ENCODE measurements at places on chromosomes 6 and 20.

GRCh38 chr6:36631326-36632011 is 37.3 kb downstream of the SRSF3 start:
- DNase-seq, result no peak

DNA sequence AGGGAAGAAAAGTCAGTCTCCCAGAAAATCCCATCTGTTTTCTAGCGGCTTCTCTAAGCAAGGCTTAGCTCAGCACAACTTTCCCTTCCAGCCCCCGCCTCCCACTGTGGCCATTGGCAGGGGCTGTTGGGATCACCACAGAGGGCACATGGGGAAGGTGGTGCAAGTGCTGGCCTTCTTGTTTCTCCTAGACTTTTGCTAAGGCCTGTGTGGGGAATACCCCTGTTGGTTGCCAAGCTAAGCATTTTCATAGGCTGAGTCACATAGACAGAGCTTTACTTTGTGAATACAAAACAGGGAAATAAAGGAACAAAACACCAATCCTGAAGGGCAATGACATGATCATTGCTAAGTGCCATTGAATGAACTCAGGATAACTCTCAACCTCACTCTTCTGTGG is 32.4 kb upstream of the TIAM2 start:
- DNase-seq, result no peak

DNA sequence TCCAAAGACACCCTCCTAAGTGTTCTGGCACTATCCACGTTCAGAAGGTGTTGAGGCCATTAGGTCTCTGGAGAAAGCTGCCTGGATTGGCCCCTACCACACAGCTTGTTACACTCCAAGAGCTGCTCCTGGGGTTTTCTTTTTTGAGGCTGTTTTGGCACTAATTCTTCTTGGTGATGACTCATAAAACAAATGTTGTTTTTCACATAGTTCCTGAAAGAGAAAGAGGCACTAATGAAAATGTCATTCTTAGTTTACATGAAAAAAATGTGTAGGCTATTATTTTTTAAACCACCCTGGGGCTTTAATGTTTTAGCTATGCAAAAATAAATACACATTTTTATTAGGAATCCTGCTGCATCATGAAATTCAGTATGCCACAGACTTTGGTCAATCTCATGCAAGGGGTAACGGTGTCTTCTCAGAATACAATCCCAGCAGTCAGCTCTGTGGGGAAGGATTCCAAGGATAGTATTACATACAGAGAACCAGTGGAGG is 38.1 kb downstream of the TBPL1 start:
- DNase-seq, result no peak

DNA sequence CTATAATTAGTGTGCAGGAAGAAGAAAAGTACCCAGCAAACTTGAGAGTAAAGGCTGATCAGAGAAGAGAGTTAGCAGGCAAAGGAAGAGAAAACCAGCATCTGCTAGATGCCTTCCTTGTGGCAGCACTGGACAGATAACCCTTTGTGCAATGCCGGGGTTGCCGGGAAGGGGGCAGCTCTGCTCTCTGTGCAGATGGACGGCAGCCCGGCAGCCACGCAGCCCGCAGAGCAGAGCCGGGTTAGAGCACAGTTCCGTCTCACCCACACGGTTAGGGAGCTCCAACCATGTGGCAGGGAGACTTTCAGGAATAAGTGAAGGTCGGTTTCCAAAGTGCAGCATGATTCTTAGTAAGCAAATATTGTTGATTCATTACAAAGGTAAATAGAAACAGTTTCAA is 80.0 kb upstream of the RPS6KA2 start:
- peak; percentile 82 for DNase-seq

GRCh38 chr20:59291740-59292383 is 8.5 kb upstream of the EDN3 start:
- DNase-seq, result no peak

DNA sequence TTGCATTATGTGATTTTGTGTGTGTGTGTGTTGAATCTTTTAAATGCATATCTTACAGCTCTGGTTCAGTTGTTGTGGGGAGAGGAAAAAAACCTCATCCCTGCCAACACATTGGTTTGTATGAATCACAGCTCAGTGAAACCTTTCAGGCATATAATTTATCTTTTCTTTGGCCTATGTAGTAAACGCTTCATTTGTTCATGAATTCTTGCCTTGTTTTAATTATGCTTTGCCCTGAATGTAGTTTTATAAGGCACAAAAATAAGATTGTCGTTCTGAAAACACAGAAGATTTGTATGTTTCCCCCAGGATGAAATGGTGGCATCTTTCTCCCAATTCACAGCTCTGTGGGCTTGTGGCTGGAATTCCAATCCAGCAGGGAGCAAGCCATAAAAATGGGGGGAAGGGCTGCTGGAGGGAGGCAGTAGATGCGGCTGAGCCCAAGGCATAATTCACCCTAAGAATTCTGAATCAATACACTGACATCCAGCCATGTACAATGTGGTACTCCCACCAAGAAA is 45.1 kb downstream of the BCAS1 start:
- DNase-seq, result peak; percentile 25

- no peak for DNase-seq
Measured at GRCh38 chr6:42300701-42301100, 83.0 kb upstream of the MRPS10 start.

- peak; percentile 4 for DNase-seq
Measured at GRCh38 chr20:63087236-63087871, 80.6 kb upstream of the BHLHE23 start.

GRCh38 chr6:36985417-36985807 is 584 bp downstream of the MTCH1 start:
- no peak for DNase-seq

DNA sequence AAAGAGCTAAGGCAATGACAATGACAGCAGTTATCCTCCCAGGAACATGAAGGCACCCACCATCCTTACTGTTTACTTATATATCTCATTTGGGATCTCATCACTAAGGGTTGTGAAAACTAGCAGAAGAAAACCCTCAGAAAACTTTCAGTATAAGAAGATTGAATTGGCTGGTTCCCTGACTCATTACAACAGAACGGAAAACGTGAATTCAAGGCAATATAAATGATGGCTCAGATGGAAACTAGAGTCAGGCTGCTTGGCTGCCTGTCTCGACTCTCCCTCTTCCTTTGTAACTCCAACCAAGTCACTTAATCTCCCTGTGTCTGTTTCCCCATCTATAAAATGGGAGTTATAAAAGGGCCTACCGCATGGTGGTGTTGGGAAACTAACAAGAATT is 387.1 kb upstream of the JARID2 start:
- no peak for DNase-seq

DNA sequence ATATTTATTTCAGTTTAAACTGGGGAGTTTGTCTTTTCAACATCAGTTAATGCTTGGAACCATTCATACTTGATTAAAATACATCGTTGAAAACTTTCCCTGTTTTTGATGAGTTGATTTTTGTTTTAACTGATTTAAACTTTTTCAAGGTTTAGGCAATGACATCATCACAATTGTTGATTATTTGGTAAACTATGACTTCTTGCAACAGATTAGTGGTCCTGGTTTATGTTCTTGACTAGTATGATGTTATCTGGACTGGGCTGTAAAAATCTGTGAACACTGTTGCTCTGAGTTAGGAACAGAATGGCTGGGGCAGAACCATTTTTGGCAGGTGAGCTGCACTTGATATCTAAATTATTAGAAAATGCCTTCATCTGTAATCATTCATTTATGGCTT is at the start of gene ZC2HC1B:
TSS of gene ZC2HC1B (plus strand) at position 241 of the 400 bp plus-strand sequence. CDS start at position 307, 66 bp downstream.
- DNase-seq, result no peak

DNA sequence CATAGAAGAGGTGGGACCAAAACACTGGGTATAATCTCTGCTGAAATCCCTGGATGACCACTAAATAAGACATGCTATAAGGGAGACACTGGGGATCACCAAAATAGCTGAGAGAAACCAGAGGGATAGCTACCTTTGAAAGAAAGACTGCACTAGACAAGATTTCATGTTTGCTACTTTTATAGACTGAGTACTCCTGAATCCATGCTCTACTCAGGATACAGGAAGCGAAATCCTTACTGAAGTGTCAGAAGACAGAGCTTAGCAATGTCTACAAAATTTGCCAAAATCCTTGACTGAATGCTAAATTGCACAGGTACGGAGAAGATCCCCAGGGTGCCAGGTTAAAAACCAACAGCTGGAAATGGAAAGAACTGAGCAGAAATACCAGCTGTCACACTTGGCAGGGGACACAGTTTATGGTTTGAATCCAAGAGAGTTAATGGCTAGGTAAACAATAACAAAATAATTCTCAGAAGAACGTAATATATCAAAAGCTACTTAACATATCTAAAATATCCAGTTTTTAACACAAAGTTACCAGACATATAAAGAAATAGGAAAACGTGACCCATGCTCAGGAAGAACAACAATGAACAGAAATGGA is 125.4 kb downstream of the MAN1A1 start:
- DNase-seq, result no peak

- DNase-seq, result no peak
Measured at GRCh38 chr6:66435321-66435720, 728.3 kb upstream of the EYS start.

DNA sequence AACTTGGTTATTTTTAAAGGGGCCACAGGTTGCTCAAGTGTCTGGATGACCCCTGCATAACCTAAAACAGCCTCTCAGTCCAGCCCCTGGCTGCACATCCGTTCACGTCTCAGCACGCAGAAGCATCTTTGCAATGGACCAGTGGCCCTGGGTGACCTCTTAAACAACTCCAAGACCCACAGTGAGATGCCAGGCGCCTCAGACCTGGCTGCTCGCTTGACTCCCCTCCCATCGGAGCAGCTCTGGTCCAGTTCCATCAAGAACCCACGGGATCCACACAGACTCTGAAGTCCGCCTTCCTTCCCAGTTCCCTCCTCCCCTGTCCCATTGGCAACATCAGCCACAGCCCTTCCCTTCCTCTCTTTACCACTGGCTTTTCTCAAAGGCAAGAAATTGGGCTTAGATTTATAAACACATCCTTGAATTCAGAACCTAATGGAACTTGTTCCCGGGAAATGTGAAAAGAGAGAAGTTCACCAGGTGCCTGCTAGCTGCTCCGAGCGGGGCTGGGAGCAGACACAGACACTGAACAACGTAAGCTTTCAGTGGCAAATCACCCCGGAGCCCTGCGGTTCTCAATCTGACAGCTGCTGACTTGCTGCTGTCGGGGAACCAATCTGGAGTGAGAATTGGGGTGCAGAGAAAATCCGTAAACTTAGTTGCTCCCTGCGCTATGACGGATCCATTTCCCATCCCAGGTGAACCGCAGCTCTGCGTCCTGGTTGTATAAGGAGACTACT is 39.6 kb upstream of the MPC1 start:
- no peak for DNase-seq

DNA sequence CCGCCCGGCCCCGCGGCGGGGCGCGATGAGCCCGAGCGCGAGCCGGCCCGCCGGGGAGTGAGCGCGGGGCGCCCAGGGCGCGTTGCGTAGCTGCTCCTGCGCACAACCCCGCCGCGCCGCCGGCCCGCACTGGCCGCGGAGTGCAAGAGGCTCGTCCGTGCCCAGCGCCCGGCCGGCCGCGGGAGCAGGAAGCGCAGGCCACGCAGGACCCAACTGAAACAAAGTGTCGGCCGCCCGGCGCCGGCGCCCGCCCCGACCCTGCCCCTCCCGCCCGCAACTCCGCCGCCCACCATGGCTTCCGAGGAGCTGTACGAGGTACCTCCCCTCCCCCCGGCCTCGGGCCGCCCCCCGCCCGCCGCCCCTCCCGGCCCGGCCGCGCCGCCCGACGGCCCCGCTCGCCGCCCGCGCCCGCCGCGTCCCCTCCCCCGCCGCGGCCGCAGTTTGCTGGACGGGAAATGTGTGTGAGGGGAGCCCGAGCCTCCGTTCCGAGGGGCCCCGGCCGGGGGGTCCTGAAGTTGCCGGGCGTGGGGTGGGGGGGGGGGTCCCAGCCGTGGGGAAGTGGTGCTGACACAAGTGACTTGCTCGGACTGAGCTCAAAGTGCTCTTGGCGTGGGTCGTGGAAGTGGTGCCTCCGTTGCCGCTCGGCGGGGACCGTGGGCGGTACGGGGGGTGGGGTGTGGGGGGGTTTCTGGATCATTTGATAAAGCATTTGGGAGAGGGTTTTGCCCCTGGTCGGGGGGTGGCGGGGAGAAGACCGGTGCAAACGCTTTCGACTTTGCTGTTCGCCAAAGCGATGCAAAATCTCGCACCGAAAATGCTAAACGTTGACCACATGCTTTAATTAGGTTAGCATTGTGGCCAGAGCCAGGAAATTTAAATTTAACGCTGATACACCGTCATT is 539 bp downstream of the CDYL start:
- DNase-seq, result peak; percentile 68

GRCh38 chr6:28871335-28872156 is 52.2 kb downstream of the TRIM27 start:
- no peak for DNase-seq

GRCh38 chr6:85983032-85983659 is 340.5 kb upstream of the SYNCRIP start:
- no peak for DNase-seq

Measured in iPS-NIHi11 (cell line).